ENCODE measurements at places on chromosomes 3 and 15.
A peak's percentile ranks its signal among the peaks of the same experiment; 100 is the strongest.

DNA sequence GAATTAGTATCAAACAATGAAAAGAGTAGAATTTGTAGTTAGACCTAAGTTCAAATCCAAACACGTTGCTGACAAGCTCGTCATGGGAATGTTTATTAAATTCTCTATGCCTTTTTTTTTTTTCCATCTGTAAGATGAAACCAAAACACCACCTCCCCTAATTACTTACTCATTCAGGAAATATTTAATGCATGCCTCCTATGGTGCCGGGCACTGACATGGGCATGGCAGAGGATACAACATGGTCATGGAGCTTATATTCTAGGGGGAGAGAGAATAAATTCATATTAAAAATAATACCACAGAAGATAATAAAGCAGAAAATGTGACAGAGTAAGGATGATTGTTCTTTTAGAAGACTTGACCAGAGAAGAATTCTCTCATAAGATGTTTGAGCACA lies 215.8 kb downstream of the RYR3 start:
- H3K27ac ChIP-seq = no peak overlapping the region
- peaks cover 23% of the 10 kb centered on the region for H3K27me3 ChIP-seq
- no peak overlapping the region for H3K4me3 ChIP-seq
- H3K36me3 ChIP-seq = no peaks in the 10 kb centered on the region
- H3K4me1 ChIP-seq = no peaks in the 10 kb centered on the region

DNA sequence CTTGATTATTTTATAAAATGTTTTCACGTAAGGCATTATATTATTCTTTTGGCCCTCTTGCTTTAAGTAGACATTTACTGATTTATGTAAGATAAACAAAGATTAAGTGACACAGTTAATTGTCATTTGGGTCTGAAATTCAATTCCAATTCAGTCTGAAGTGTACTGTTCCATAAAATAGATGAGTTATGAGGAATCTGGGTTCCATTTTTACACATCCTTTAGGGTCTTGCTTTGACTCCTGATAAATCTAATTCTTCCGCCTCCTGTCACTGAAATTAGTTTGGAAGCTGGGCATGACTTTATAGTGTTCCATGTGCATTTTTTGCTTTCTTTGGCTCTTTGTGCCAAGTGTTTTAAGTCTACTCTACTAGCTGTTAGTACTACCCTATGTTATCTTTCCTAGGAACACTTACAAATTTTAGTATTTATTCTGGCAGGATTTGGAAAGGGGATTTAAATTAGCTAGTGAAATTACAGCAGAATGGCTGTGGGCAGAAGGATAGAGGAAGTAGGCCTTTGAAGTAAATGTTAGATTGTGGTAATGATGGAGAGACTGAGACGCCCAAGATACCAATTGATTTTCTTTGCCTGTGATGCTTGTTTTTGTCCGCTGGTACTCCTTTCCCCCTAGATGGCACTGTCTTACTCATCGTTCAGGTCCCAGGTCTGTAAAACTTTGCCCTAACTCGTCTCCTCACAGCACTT lies 14.3 kb downstream of the ARL8B start:
- no peak for DNase-seq
- no peaks in the 10 kb centered on the region for H3K27me3 ChIP-seq
- peaks cover 6% of the 10 kb centered on the region for H3K36me3 ChIP-seq
- H3K4me3 ChIP-seq = no peak overlapping the region

DNA sequence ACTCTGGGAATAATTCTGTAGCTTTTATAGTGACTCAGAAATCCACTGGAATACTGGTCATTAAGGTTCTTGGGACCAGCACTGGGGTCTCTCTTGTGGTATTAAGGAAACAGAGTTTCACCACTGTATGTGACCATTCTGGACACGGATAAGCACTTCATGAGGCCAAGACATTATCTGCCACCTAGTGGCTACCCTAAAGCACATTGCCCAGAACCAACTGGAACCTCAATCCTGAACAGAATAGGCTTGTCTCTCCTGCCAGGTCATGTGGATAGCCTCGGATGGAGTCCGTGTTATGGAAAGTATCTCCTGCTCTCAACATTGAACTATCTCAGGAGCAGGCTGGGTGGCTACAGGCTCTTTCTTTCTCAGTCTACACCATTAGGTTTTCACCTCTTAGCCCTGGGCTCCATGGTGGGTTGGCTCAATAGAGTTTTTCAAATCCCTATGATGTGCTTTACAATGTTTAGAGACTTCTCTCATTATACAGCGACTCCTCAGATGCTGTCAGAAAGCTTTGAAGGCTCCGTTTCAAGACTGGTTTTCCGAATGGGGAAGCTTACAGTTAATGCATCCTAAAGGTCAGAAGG lies 167.6 kb upstream of the ST8SIA2 start:
- no peaks in the 10 kb centered on the region for H3K4me1 ChIP-seq
- no peaks in the 10 kb centered on the region for H3K36me3 ChIP-seq
- DNase-seq = peak; percentile 28
- H3K27ac ChIP-seq = no peak overlapping the region

DNA sequence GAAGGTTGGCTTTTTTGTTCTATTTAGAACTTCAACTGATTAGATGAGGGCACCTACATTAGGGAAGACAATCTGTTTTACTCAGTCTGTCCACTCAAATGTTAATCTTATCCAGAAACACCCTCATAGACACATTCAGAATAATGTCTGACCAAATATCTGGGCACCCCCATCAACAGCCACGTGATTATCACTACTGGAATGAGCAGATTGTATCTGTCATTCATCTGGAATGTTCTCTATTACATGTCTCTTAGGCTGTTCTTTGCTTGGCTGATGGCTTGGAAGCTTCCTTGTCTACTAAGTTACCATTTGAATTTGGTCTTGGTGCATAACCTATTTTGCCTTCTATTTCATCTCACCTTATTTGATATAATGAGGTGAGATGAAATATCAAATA lies 15.7 kb upstream of the LRRC58 start:
- no peak overlapping the region for H3K27ac ChIP-seq
- H3K4me3 ChIP-seq = no peak overlapping the region
- no peaks in the 10 kb centered on the region for H3K36me3 ChIP-seq
- H3K4me1 ChIP-seq = peaks cover 21% of the 10 kb centered on the region
- DNase-seq = no peak
- H3K27me3 ChIP-seq = no peaks in the 10 kb centered on the region

GRCh38 chr3:173744479-173744878 lies 346.9 kb downstream of the NLGN1 start:
- no peak overlapping the region for H3K27ac ChIP-seq
- DNase-seq = no peak
- H3K27me3 ChIP-seq = no peaks in the 10 kb centered on the region
- H3K4me3 ChIP-seq = no peak overlapping the region
- H3K36me3 ChIP-seq = no peaks in the 10 kb centered on the region

GRCh38 chr3:20008646-20009045 lies 3.4 kb downstream of the PP2D1 start:
- no peaks in the 10 kb centered on the region for H3K36me3 ChIP-seq
- DNase-seq = no peak
- H3K27ac ChIP-seq = no peak overlapping the region
- H3K27me3 ChIP-seq = no peaks in the 10 kb centered on the region

GRCh38 chr15:59691194-59691805 lies 2.2 kb upstream of the BNIP2 start:
- H3K27ac ChIP-seq = no peak overlapping the region
- H3K4me1 ChIP-seq = peaks cover 40% of the 10 kb centered on the region
- no peaks in the 10 kb centered on the region for H3K27me3 ChIP-seq
- H3K4me3 ChIP-seq = no peak overlapping the region
- peak; percentile 66 for DNase-seq

DNA sequence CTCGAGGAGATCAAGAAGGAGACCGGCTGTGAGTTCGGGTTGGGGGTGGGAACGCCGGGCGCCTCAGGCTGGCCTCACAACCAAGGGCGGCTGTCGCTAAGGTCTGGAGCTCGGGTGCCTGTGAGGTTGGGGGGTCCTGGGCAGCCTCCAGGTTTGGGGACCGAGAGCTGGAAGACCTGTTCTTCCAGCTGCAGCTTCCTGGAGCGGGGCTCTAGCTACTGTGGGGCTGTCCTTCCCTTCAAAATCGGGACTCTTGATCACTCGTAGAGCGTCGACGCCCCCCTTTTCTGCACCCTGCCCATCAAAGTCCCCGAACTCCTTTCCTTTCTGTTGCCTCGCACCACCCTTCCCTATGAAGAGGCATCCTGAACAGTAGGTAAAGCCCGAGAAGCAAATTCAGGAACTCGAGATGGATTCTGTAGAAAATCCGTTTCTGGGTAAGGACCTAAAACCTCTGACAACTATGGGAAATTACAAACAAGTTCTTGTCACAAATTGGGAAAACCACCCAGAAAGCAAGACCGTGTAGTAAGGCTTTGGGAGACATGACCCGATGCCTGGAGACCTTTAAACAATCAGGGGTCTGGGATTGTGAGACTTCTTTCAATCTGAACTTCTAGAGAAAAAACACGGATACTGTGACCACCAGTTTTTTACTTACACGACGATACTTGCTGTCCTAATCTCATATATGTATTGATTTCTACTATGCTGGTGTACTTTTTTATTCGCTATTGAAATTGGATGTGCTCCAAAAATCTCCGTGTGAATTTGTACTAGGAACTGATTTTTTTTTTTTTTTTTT lies 556 bp downstream of the CHP1 start:
- H3K4me3 ChIP-seq = peak overlapping the region; percentile 70
- no peak for DNase-seq
- no peaks in the 10 kb centered on the region for H3K27me3 ChIP-seq

GRCh38 chr3:41742121-41742520 lies 219.8 kb downstream of the ULK4 start:
- no peaks in the 10 kb centered on the region for H3K4me1 ChIP-seq
- H3K27me3 ChIP-seq = no peaks in the 10 kb centered on the region
- no peak overlapping the region for H3K27ac ChIP-seq
- no peaks in the 10 kb centered on the region for H3K36me3 ChIP-seq
- DNase-seq = no peak
